ENCODE measurements at places on chromosomes 11 and 22.

DNA sequence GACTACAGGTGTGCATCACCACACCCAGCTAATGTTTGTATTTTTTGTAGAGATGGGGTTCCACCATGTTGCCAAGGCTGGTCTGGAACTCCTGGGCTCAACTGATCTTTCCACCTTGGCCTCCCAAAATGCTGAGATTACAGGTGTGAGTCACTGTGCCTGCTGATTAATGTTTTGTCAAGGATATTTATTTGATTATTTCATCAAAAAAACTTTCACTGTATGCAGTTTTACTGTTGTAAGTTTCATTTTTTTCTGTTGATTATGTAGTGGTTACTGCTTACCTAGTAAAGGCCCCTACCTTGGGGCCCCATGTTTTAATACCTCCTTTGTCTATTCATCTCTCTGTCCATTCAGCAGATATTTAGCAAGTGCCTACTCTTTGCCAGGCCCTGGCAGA lies 16.7 kb upstream of the FAM168A start:
- DNase-seq, result no peak

- peak; percentile 99 for DNase-seq
These were observed 2.2 kb downstream of the TNKS1BP1 start for GRCh38 chr11:57322256-57323166.

- DNase-seq, result no peak
These were observed 82.0 kb downstream of the CELSR1 start for GRCh38 chr22:46455446-46455845.

- DNase-seq, result no peak
These were observed 44.1 kb upstream of the CHRM4 start for GRCh38 chr11:46435679-46436078.

- no peak for DNase-seq
These were observed 28.1 kb downstream of the ME3 start for GRCh38 chr11:86644291-86644690.

- DNase-seq, result no peak
These were observed 52.4 kb downstream of the C11orf65 start for GRCh38 chr11:108414958-108415357.

GRCh38 chr11:14751975-14752407 lies 108.4 kb downstream of the PDE3B start:
- DNase-seq, result no peak

DNA sequence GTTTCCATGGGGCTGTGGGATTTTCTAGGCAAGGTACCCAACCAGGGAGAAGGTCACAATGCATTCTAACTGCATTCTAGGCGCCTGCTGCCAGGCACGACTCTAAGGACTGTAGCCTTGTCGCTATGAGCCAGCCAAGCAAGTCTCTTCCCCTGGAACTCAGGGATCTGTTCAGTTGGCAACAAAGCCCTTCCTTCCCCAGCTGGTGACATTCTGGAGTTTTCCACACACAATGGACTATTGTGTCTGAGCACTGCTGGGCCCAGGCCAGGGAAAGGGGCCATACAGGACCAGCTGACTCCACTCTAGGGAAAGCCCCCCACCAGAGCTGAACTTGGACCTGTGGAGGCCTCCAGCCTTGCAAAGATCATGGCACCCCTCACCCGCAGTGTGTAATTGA lies 116.8 kb downstream of the RRAS2 start:
- DNase-seq, result no peak

- no peak for DNase-seq
These were observed 5.0 kb upstream of the LIMK2 start for GRCh38 chr22:31206896-31207687.

DNA sequence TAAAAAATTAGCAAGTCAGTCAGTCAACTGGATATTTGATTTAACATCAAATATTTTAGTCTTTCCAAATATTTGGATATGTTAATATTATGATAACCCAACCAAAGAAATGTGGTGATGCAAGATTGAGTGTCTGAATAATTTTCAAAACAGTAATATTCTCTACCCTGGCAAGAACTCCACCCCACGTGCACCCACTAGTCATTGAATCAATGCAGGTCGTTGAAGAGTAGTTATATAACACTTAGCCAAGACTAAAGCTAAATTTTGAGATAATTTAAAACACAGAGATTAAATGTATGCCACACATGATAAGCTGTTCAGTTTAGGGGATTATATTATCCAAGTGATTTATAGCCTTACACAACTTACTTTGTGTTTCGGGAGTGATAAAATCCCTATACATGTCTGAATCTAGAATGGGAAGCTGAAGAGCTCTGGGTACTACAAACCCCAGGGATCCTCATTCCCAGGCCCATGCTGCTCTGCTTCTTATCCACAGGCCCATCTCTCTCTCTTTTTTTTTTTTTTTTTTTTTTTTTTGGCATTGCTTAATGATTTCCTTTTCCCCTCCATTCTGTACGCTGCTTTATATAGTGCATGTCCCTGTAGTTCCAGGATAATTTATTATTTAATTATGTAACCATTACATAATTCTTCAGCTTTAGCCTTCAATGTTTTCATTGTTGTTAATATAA lies 392.9 kb downstream of the NTM start:
- peak; percentile 27 for DNase-seq

DNA sequence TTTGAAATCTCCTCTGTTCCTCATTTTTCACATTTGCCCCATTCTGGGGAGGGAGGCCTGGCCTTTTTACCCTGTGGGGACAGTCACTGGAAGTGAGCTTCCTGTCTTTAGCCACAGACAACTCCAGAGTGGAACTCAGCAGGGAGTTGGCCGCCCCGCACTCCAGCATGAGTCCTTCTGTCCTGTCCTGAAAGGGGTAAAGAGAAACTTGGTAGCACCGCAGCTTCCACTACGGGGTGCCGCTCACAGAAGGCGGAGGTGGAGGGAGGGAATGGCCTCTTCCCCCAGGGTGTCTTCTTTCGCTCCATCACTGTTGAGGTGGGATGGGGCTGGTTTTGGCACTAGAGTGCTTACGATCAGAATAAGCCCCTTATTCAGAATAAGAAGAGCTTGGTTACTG lies 132.2 kb downstream of the ST3GAL4 start:
- DNase-seq, result no peak

- DNase-seq, result no peak
These were observed 172.0 kb downstream of the KCNA4 start for GRCh38 chr11:29844701-29845379.

- peak; percentile 13 for DNase-seq
These were observed 477 bp downstream of the DPAGT1 start for GRCh38 chr11:119100994-119101758.

- peak; percentile 31 for DNase-seq
These were observed 346 bp downstream of the PPFIBP2 start for GRCh38 chr11:7514099-7514591.

- DNase-seq, result no peak
These were observed 10.5 kb downstream of the CHST1 start for GRCh38 chr11:45655012-45655283.
